ENCODE measurements at places on chromosomes 4 and X. TPM values are rescaled to one million over a fixed set of nuclear protein-coding genes. Genes with fewer than 3 reads are reported as not detected.

Gene CRMP1
- not detected for total RNA-seq

Gene DCHS2
- not detected for total RNA-seq

Gene NOP14
- total RNA-seq = 140 TPM

Gene SMS
- 145 TPM for total RNA-seq

Gene REELD1
- total RNA-seq = not detected

Gene PTTG2
- total RNA-seq = 0.66 TPM

Gene MAP3K15
- 0.18 TPM for total RNA-seq

Gene ARMCX4
- 4.8 TPM for total RNA-seq

Gene CENPVL1
- not detected for total RNA-seq

Gene CXCL1
- not detected for total RNA-seq

Gene CDS1
- not detected for total RNA-seq

GRCh38 chr4:47415719-47416118, 47.8 kb downstream of the COMMD8 start:
- no peak for DNase-seq

DNA sequence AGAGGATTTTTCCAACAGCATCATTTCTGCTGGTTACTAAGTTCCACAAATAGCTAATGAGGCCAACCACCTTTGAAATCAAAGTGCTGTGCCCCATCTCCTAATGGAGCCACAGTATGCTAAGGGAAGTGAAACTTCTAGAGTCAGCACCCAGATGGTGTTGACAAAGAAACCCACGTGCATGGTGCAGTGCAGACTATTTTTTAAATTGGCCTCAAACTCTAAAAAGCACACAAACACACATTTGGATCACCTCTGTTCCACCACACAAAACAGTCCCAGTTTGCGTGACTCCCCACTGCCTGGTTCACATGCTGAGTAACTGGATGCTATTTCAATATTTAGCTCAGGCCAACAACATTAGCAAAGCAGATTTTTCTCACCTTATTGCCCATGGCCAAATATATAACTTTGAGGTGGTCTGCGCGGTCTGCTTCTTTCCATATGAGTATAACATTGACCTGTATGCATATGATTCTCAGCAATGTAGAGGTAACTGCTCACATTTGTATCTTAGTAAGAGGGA, 69.9 kb downstream of the AMELX start:
- no peak for DNase-seq

DNA sequence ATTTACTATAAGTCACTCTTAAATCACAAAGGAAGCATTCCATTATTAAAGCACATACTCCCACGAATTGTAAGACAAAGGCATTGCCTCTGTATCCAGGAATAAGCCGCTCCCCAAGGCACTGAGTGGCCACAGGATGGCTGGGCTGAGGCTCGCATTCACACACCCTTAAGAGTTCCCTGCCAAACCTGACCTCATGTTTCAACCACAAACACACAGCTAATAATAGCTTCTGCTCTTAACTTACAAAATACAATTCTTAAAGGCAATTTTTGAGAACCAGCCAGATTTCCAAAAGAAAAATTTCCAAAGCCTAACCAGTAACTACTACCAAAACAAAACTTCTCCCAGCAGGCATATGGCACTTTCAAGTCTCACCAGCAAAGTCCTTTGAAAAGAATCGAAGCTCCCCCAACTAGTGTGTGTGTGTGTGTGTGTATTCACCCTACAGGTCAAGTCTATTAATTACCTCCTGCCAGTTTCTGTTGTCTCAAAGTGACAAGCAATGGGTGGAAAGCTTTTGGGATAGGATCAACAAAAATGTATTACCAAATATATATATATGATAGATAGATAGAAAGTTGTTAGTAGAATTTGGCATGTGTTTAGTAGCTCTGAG, 36.0 kb downstream of the ARHGAP6 start:
- DNase-seq = no peak

DNA sequence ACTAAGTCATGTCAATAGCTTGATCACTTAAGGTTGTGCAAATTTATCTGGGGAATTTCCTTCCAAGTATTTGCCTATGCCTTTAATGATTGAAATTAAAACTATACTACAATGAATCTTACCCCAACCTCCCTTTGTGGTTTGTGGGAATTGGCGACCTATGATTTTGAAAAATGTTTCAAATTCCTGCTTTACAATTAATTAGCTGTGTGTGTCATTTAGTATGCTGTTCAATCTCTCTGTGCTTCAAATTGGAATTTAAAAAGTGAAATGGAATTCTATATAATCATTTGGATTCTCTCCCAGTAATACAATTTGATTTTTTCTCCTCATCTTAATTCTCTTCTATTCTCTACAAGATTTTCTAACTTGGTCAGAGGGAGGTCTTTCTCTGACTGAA, 2319.5 kb downstream of the ARAP2 start:
- no peak for DNase-seq

DNA sequence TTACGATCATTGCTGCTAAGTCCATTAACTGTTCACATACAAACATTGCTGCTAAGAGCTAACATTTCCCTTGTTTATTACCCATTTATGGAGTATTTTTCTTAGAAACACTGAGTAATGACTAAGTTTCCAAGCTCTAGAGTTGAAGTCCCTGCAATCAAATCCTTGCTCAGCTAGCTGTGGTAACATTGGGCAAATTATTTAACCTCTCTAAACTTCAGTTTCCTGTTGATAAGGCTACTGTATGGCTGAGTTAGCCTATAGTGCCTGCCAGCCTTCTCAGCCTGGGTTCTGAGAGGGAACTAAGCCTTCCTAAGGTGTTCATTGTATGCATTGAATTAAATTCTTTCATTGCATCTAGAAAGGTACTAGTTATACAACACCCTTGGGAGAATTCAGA, 15.2 kb upstream of the SCOC start:
- DNase-seq = no peak

DNA sequence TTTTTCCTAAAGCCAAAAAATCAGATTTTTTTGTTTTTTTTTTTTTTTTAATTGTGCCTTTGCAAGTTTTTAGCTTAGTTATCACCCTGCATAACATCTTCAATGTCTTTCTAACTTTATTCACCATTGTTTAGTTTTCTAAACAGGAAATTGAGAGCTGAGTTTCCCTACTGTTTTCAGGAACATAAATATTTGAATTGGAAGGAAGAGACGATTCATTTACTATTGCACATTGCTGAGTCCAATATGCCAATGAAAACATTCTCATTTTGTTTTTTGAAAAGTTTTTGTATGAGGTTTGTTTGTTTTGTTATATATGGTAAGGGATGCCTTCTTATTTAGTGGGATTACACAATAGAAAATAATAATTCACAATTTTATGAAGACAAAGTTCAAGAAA, 148.4 kb downstream of the ANKRD50 start:
- DNase-seq = no peak

DNA sequence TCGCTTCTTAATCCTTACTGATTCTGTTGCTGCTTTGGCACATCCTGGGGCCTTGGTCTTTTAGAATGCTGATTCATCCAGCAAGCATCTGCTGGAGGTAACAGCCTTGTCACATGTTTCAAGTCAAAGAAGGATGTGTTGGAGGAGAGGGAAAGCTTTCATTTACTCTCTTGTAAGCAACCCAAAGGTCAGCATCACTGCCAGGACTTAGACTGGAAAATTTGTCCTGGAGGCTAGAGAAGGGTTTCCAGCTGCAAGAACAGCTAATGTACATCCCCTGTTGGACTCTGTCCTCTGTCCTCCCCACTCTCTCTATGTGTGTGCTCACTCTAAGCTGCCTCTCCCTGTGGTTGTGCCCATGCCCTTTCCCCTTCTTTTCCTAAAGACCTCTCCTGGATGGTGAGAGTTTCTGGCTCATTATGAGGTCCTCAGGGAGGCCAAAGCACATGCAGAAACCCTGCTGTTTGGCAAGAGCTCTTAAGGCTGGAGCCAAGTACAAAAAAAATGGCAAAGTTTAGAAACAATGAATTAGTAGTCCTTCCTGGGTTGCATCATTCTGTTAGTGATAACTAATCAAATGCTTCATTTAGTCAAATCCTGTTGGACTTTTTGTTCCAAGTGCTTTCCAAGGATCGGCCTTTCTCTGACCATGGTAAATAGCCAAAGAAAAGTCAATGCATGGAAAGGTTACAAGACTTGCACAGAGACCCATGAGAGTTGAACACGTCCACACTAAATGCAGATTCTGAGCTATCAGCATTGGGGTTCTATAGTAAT, 13.4 kb upstream of the SRPX start:
- no peak for DNase-seq

DNA sequence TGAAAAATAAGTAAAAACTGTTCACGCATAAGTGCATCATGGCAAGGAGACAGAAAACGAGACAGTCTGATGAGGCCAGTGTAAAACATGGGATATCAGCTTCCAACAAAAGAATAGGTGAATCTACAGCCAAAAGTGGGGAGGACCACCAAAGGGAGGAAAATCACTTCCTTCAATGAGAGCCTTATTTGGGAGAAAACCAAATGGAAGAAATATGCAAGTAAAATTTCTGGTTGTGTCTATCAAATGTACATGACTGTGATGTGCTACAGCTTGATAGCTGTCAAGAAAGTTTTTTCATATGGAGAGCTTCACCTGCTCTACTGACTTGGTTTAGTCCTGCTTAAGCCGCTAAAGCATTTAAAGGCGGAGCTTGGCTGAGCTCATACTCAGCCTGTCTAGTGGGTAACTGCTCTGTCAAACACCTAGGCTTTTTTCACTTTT, 66.2 kb downstream of the MAGEA1 start:
- DNase-seq = no peak

Data from activated T-helper 1 cell treated with anti-CD3 and anti-CD28 coated beads, Interleukin-12 subunit alpha, Interleukin-12 subunit beta, Interleukin-2, Interleukin-4 antibody, amounts not matched to agents 30 ng/mL and 10 ng/mL and 1 ng/mL, durations not matched to agents 14 hours and 24 hours and 36 hours (primary cell).